ENCODE measurements at places on chromosomes 11 and 22. TPM values are rescaled to one million over a fixed set of nuclear protein-coding genes. Genes with fewer than 3 reads are reported as not detected.

- no peak for DNase-seq
Observed at GRCh38 chr11:71453918-71454304, 908 bp downstream of the NADSYN1 start.

- no peak for DNase-seq
Observed at GRCh38 chr11:1300121-1300520, 9.3 kb downstream of the TOLLIP start.

DNA sequence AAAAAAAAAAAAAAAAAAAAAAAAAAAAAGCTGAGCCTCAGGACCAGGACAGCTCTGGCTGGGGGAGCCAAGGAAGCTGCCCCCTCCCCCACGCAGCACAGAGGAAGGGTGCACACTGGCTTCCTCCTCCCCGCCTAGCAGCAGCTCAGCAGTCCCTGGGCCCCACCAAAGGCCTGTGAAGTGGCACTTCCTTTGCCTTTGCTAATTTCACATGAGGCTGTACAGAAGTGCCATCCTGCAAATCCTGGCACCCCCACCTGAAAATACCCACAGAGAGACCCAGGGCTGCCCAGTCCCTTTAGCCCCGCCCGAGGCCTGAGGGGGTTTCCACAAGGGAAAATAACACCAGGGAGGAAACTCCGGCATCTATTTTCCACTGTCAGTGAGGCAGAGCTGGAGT lies 3.9 kb downstream of the RHOG start:
- DNase-seq: no peak

- DNase-seq: no peak
Observed at GRCh38 chr11:112277941-112278340, 17.3 kb upstream of the PLET1 start.

GRCh38 chr11:115552151-115552772 lies 48.0 kb upstream of the CADM1 start:
- DNase-seq: no peak

GRCh38 chr11:126293726-126294125 lies 10.1 kb upstream of the DCPS start:
- no peak for DNase-seq

- DNase-seq: peak; percentile 39
Observed at GRCh38 chr11:83836883-83837654, 550.9 kb upstream of the CCDC90B start.

- DNase-seq: no peak
Observed at GRCh38 chr11:70383664-70384565, 14.4 kb upstream of the CTTN start.

DNA sequence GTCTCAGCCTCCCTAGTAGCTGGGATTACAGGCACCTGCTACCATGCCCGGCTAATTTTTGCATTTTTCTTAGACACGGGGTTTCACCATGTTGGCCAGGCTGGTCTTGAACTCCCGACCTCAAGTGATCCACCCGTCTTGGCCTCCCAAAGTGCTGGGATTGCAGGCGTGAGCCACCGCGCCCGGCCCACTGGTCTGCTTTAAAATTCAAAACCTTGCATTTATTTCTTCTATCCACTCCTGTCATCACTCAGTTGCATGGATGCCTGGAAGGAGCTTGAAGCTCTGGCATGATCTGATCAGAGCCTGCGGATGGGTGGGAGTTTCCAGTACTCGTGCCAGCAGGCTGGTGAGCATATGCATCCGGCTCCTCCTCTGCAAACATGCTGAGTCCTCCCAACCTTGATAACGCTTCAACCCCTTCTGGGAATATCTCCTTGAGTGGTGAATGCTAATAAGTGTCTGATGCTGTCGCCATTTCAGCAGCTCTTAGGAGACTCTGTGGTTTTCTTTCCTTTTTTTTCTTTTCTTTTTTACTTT lies 39.6 kb downstream of the UBASH3B start:
- DNase-seq: no peak

GRCh38 chr22:39746600-39747262 lies 146.8 kb downstream of the ENTHD1 start:
- DNase-seq: no peak

DNA sequence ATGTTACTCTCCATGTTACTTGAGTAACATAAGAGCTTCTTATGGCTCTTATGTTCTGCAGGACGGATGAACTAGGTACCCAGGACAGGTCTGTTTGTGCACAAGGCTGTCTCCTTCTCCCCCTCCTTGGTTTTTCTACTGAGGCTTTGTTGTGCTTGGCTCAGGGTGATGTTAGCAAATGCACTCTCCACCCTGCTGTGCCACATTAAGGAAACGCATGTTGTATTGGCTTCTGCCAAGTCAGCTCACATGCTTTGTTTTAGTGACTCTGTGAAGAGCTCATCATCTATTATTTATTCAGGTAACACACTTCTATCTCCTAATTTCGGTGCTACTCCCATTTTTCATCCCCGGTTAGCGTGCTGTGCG lies 108.3 kb downstream of the PTPRJ start:
- no peak for DNase-seq

- DNase-seq: no peak
Observed at GRCh38 chr22:20423008-20423905, 14.4 kb downstream of the SCARF2 start.

GRCh38 chr11:24122291-24122690 lies 374.6 kb upstream of the LUZP2 start:
- no peak for DNase-seq

- no peak for DNase-seq
Observed at GRCh38 chr22:39290724-39291161, 28.7 kb downstream of the RPL3 start.

- no peak for DNase-seq
Observed at GRCh38 chr11:65118097-65118837, 766 bp upstream of the ZNHIT2 start.

DNA sequence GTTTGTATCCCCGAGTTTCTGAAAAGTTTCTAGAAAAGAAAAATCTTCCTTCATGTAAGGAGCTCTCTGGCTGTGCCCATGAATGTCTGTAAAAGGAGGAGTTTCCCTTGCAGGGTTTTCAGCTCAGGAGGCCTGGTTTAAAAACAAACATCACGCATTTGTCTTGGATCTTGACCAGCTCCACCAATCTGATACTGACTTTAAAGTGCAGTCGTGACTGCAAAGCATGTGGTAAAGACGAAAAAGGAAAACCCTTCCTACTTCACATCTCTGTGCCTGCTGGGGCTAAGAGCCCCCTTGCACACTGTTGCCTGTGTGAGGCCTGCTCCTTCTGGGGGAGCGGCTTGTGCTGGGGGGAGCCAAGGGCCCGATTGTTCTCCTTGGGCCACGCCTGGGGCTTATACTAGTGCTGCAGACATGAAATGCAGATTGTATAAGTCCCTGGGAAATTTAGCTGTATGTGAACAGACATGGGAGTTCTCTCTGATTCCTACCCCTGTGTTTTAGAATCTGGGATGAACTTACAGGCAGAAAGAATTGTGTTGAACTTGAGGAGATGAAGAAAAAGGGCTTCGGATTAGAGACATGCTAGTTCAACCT lies 62.1 kb downstream of the ADAMTS15 start:
- no peak for DNase-seq

GRCh38 chr11:47248304-47248663 lies 330 bp downstream of the ACP2 start:
- DNase-seq: no peak

DNA sequence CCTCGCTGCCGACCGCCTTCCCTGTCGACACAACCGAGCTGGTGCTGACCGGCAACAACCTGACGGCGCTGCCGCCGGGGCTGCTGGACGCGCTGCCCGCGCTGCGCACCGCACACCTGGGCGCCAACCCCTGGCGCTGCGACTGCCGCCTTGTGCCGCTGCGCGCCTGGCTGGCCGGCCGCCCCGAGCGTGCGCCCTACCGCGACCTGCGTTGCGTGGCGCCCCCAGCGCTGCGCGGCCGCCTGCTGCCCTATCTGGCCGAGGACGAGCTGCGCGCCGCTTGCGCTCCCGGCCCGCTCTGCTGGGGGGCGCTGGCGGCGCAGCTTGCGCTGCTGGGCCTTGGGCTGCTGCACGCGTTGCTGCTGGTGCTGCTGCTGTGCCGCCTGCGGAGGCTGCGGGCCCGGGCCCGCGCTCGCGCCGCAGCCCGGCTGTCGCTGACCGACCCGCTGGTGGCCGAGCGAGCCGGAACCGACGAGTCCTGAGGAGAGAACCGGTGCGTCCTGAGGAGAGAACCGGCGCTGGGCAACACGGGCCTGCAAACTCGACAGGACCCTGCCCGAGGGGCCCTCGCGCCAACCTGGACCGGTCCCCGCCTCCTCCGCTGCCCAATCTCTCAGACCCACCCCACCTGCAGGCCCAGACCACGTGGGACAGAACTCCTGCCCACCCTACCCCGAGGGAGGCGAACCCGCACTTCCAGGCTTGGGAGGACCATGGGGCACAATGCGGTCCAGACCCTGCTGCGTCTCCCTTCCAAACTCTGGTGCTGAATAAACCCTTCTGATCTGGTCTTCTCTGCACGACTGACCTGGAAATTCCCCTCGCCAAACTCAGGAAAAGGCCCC lies 866 bp downstream of the GP1BB start:
- DNase-seq: no peak

- no peak for DNase-seq
Observed at GRCh38 chr11:121696177-121696871, 243.6 kb upstream of the SORL1-AS1 start.

GRCh38 chr22:39960791-39961746 lies 872 bp downstream of the TMA7B start:
- peak; percentile 98 for DNase-seq

- DNase-seq: no peak
Observed at GRCh38 chr11:121038648-121039409, 14.9 kb downstream of the TBCEL start.

DNA sequence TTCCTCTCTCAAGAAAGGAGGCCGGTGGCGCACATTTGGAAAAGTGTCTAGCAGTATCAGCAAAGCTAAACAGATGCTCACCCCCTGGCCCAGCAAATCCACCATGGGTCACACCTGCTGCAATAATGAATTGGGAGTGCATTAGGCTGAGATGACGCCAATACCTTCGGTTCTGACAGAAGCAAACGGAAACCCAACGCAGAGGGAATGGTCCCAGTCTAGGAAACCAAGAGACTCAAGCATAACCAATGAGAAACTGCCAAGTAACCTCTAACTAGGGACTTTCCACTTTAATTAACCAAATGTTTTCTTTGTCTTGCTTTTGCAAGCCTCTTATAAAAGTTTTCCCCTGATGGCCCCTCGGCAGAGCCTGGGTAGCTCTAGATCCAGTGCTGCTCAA lies 64.2 kb upstream of the SLC22A12 start:
- no peak for DNase-seq

DNA sequence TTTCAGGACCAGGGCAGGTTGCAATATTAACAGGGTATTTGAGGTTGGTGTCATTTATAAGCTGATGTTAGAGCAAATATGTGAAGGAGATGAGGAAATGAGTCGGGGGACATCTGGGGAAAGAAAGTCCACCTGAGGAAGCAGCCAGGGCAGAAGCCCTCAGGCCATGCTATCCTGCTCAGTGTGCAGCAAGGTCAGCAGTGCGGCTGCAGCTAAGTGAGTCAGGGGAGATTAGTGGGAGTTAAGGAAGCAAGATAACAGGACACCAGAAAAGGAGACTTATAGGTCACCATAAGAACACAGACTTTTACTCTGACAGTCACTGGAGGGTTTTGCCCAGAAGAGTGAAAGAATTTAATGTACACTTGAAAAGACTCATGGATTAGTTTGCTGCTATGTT lies 468.9 kb downstream of the NTM start:
- no peak for DNase-seq

- no peak for DNase-seq
Observed at GRCh38 chr11:65124480-65125196, 2.5 kb downstream of the MRPL49 start.

GRCh38 chr11:104015649-104016415 lies 20.6 kb upstream of the DDI1 start:
- DNase-seq: no peak

GRCh38 chr11:47586098-47586855 lies at the start of gene FAM180B:
Gene FAM180B, plus strand, starts transcription at chr11:47586678. Its CDS starts 91 bp downstream, at chr11:47586769.
- no peak for DNase-seq

DNA sequence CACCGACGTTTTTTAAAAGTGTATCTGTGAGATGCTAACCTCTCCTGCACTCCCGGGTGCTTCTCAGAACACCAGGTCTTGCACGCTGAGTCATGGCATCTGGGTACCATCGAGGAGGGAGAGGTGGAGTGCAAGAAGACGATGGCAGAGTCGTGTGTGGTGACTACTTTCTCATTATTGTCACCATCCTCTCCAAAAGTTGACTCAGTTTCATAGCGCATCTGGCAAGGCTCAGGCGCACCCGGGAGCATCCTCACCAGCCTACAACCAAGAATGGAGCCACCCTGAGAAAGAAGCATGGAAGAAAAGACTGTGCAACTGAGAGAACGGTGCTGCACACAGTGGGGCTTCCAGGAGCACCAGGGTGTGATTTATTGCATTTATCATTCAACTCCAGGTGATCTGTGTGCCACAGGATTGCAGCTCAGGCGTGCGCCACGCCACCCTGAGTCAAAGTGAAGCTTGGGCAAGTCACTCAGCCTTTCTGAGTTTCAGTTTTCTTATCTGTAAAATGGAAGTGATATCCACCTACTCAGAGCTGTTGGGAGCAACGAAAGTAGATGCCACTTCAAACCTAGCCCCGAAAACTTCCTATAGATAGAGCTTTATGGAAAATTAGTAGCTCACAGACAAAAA lies 65.4 kb downstream of the LINC01488 start:
- no peak for DNase-seq

DNA sequence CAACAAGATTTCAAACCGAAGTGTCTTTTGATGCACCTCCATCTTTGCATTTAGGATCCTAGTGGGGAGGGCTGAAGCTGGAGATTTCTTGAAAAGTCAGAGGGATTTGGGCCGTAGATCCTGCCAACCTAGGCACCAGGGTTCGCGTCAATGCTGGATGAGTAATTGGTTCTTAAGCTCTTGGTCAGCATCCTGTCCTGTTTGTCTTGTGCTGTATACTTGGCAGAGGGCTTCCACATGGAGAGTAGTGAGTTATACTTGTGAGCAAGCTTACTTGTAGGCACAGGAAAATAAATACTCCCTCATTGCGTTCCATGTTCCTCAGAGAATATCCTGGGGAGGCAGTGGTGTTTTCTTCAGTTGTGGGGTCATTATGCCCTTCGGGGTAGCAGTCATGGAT lies 12.6 kb downstream of the INSC start:
- DNase-seq: peak; percentile 88

- DNase-seq: no peak
Observed at GRCh38 chr22:22882033-22882717, 5.4 kb upstream of the IGLL5 start.

GRCh38 chr11:45897556-45897955 lies 9.5 kb downstream of the FREY1 start:
- no peak for DNase-seq

DNA sequence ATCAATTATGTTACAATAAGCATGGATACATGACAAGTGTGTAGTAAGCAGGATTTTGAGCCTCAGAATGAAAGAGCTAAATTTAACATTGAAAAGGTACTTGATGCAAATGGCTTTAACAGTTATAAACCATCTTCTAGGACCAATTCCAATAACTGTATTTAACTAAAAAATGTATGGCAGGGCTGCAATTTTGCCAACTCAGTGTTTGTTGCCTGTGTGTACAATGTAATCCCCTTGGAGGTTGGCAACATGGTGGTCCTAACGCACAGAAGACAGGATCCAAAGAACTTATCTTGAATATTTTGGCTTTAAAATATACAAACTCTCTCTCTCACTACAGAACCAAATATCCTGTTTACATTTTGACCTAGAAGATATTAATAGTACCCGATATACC lies 2314.1 kb downstream of the LRRC4C start:
- no peak for DNase-seq

The SLC15A3 gene
- total RNA-seq: 0.32 TPM

The ELFN2 gene
- total RNA-seq: 7.0 TPM

The HEPN1 gene
- 0.05 TPM for total RNA-seq

The FGF3 gene
- total RNA-seq: not detected

The RASL10A gene
- 3.6 TPM for total RNA-seq

The PRR33 gene
- total RNA-seq: not detected

The PGA5 gene
- total RNA-seq: not detected

The MOGAT2 gene
- not detected for total RNA-seq

The MS4A8 gene
- not detected for total RNA-seq

The SOX10 gene
- not detected for total RNA-seq
